ENCODE measurements at places on chromosomes 2 and 18.

DNA sequence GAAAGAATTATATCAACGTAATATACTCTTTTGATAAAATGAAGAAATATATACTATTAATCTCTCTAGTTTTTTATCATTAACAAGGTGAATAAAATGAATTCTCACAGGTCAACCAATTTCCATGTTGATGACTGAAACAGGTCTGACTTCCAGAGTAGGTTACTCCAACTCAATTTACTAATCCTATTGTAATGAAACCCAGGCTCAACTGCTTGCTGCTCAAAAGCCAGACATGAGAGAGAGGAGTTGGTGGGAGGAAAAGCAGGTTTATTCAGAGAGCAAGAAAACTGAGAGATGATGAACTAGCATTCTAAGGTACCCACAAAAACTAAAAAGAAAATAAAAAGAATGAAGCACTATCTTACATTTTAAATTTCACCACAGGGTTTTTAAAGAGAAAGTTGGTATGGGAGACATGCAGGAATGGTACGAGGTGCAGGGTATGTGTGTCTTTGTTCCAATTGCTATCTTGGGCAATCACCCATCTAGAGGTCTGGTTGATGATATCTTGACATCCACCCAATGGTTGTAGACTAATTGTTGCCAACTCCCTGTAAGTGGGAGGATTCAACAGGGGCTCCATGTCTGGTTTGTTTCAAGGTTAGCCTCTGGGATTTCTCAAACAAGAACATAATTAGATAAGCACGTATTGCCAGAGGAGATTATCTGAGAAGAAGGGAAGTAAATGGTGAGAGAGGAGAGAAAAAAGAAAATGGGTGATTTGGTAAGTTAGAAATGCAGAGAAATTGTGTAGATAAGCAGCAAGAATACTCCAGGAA is 471.4 kb upstream of the REG3G start:
- DNase-seq = no peak

GRCh38 chr2:230697676-230698075 is 15.0 kb upstream of the CAB39 start:
- DNase-seq = no peak

GRCh38 chr2:30349691-30350090 is 97.4 kb upstream of the LCLAT1 start:
- no peak for DNase-seq

DNA sequence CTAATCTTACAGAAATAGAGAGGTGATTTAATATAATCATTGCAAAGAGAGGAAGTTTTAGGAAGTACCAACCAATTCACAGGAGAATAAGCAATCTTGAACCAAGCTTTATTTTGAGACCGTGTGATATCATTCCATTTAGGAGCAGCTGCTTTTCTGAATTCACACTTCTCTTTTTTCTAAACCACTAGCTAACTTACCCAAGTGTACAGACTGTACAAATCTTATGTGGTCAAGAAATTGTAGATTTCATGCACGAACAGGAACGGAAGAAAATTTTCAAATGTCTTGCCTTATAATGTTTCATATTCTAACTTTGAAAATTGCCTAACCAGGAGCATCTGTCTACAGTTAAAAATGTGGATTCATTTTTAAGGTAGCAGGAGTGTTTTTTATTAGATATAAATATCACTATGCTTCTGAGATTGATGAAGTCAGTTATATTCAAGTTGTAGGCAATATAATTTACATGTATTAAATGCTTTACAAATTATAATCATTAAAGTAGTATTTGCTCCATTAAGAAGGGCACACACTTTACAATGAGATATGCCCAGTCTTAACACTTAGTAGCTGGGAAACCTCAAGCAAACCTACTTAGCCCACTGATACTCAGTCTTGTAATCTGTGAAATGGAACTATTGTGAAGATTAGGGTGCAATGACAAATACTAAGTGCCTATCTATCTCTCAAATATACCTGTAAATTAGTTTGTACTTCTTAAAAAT is 302.2 kb upstream of the STON1 start:
- no peak for DNase-seq

- DNase-seq = no peak
Measured at GRCh38 chr18:76967721-76968472, 145.5 kb downstream of the ZNF236 start.

DNA sequence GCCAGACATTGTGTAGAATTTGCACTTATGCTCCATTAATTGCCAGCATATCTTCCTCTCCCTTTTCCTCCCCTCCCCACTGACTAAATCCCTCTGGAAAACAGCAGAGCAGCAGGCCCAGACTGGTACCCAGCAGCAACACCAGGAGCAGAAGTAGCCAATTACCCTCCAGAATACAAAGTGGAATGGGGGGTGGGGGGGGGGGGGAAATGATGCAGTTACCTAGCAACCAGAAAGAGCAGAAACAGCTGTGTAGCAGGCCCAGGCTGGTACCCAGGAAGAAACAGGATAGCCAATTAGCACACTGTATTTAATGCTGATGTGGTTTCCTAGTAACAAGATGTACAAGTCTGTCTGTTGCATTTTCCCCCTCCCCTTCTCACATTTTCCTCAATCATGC is 52.3 kb downstream of the KLF7 start:
- no peak for DNase-seq

DNA sequence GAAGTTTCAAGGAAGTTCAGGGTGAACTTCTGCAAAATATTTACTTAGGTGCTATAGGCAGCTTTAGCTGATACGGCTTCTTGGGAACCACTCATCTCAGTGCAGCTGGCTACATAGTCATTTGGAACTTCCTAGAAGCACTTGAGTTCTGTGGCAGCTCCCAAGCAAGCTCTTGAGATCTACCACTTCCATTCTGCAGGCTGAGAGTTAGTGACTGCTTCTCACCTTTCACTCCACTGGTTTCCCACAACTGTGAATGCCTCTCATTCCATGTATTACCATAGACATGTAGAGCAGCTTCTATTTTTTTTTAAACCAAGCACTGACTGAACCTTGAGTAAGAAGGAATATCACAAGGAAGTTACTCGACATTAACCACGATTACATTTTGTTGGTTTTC is 994.1 kb upstream of the ACVR2A start:
- no peak for DNase-seq

- DNase-seq = no peak
Measured at GRCh38 chr2:205714058-205714776, 31.9 kb downstream of the NRP2 start.

- no peak for DNase-seq
Measured at GRCh38 chr2:69083235-69083748, 70.3 kb downstream of the ANTXR1 start.

- DNase-seq = no peak
Measured at GRCh38 chr18:21341141-21341540, 99.1 kb downstream of the GREB1L start.

GRCh38 chr18:35247412-35248249 is 6.8 kb downstream of the ZNF397 start:
- DNase-seq = no peak

DNA sequence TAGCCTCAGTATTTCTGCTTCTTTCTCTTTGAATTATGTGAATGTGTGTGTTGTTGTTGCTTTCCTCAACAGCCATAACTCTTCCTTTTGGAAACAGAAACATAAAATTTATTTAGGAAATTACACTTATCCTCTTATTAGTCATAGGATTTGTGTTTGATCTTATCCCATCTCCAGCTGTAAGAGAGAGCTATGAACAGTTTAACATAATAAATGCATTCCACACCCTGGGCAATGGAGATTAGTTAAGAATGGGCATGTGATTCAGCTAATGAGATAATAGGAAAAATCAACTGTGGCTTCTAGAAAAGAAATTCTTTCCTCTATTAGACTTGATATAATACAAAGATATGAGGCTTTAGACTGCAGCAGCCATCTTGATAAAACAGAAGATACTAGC is 55.0 kb downstream of the SCN7A start:
- DNase-seq = no peak
